ENCODE measurements at places on chromosomes 5 and 9. TPM values are rescaled to one million over a fixed set of nuclear protein-coding genes. Genes with fewer than 3 reads are reported as not detected.

DNA sequence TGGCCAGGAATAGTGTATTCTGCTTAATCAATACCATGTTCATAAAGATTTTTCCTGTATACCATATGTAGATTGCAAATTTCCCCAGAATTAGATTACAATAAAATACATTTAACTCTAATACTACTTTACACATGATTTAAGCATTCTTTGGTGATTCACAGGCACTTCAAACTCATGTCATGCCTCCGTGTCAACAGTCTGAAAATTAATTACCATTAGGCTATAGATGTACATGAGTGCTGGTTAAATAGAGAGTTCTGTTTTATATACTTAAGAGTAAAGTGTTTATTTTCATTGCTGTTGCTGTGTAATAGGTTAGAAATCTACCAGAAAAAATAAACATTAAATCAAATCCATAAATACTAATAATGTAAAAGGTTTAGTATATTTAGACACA, 159.8 kb downstream of the ZSWIM6 start:
- no peak for DNase-seq
- H3K27ac ChIP-seq: no peak overlapping the region
- H3K4me1 ChIP-seq: no peaks in the 10 kb centered on the region

DNA sequence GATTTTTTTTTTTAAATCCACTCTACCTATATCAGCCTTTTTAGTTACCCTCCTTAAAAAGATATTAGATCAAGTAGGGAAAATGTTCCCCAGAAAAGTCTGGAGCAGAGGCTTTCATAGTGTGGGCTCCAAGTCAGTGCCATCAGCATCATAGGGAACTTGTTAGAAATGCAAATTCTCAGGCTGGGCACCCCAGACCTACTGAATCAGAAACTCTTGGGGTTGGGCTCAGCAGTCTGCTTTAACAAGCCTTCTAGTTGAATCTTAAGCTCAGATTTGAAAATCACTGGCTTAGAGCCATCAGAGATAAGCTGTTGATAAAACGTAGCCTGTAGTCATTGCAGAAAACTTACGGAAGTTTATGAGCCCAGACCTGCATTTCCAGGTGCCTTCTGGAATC, 140.1 kb downstream of the TMEM38B start:
- H3K27ac ChIP-seq: no peak overlapping the region
- no peak for DNase-seq
- no peaks in the 10 kb centered on the region for H3K4me1 ChIP-seq
- no peak overlapping the region for H3K4me3 ChIP-seq
- H3K27me3 ChIP-seq: no peaks in the 10 kb centered on the region

DNA sequence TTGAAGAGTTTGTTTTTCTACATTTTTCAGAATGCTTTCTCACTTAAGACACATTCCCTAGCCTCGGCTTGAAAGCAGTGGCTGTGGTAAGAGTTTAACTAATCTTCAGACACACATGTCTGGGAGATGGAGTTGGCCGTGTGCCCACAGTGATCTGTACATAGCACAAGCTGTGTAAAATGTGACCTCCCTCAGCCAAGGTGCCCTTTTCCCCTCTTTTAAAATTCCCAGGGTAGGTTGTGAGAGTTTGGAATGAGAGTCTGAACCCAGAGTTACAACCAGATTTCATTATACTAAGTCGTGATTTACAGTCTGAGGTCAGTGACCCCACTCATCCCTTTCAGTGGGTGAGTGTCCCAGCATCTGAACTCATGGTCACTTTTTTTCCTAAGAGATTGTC, 230.4 kb downstream of the DOCK8 start:
- no peak overlapping the region for H3K27ac ChIP-seq
- no peaks in the 10 kb centered on the region for H3K4me1 ChIP-seq
- no peak overlapping the region for H3K4me3 ChIP-seq
- no peak for DNase-seq
- H3K36me3 ChIP-seq: no peaks in the 10 kb centered on the region

DNA sequence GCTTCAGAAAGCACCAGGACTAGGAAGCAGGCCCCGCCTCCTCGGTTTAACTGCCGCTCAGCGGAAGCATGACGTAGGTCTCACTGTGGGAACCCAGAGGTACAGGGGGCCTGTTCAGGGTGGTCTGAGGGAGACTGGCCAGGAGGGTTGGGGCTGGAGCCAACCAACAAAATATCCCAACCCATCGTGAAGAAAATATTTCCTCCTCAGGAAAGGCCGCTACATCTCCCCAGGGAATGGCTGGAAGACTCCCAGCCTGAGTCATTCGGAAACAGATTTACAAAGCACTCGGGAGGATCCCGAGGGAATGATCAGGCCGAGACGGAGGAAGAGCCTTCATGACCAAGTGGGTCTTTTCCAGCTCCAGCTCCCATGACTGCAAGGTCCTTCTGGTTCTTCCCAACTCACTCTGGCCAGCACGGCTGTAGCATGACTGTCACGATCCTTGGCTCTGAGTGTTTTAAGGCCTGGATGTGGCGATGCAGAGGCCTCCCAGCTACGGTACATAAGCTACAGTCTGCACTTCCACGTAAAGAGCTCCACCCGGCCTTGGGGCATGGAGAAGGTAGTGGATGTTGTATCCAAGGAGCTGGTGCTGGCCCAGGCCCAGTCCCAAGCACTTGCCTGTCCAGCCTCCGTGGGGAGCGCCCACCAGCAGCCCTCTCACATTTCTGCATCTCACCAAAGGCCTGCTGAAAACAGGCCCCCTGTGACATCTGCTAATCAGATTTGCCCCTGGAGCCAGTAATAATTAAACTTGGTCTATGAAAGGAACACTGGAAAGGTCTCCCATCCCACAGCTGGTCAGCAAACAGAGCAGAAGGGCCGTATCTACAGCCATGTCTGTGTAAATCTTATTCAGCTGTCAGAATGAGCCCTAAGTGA, 100.6 kb downstream of the LHFPL2 start:
- no peaks in the 10 kb centered on the region for H3K27me3 ChIP-seq
- peaks cover 47% of the 10 kb centered on the region for H3K4me1 ChIP-seq
- no peaks in the 10 kb centered on the region for H3K36me3 ChIP-seq
- DNase-seq: peak; percentile 88
- peak overlapping the region; percentile 97 for H3K27ac ChIP-seq

- peaks cover 6% of the 10 kb centered on the region for H3K27me3 ChIP-seq
- no peak overlapping the region for H3K4me3 ChIP-seq
- no peak overlapping the region for H3K27ac ChIP-seq
- peaks cover 18% of the 10 kb centered on the region for H3K4me1 ChIP-seq
- no peaks in the 10 kb centered on the region for H3K36me3 ChIP-seq
These were observed 132.4 kb upstream of the EPB41L4A start for GRCh38 chr5:112551419-112552032.

DNA sequence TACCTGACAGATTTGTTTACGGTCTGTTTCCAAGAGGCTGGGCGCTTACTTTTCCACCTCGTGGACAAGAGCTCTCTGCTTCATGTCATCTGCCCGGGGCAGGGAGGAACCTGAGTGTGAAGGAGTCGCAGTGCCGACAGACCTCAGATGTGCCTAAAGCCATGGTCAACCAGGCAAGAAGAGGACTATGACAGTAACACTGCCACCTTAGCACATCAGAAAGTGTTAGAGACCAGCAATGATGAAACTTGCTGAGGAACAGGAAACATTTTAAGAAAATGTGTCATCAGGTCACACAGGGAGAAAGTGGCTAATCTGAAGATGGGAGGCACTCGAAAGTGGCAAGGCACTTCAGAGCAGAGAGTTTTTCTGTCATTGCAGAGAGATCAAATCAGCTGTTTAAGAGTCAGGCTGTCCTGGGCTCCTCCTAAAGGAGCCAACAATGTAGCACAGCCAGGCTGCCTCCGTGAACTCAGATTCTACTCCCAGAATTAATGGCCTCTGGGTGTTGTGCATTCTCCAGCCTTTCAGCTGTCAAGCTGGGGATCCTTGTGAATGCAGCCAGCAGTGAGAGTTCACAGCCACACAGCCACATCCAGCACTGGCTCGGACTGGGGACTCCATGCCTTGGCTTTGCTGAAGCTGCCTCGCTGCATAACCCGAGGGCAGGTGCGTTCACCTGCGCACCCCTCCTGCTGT, 94.6 kb downstream of the RAPGEF1 start:
- no peak overlapping the region for H3K4me3 ChIP-seq
- H3K27me3 ChIP-seq: no peaks in the 10 kb centered on the region
- DNase-seq: no peak
- peaks cover 31% of the 10 kb centered on the region for H3K4me1 ChIP-seq
- no peaks in the 10 kb centered on the region for H3K36me3 ChIP-seq
- H3K27ac ChIP-seq: no peak overlapping the region

DNA sequence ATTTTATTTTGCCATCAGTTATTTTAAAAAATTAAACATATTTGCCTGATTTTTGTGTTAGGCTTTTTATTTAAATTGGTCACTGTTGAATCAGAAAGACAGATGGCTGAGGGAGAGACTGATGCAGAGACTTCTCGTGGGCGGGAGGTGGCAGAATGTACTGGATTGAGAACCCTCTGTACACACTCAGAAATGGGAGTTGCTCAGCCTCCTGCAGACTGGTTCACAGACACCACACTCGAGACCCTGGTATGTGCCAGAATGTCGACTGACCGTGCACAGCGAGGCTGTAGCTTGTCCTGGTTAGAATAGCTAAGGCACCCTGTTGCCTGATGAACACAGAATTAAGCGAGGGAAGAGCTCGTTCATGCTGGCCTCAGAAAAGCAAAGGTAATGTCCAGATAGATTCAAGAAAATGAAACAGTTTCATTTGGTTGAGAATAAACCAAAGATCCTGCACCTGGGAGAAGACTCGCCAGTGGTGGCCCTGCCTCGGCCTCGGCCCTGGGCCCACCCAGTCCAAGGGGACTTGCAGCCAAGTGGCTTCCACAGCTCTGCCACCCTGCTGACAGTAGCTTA, 71.3 kb upstream of the OTULINL start:
- H3K27ac ChIP-seq: no peak overlapping the region
- H3K27me3 ChIP-seq: no peaks in the 10 kb centered on the region
- no peaks in the 10 kb centered on the region for H3K4me1 ChIP-seq
- no peak for DNase-seq
- no peak overlapping the region for H3K4me3 ChIP-seq
- H3K36me3 ChIP-seq: peaks cover 45% of the 10 kb centered on the region

DNA sequence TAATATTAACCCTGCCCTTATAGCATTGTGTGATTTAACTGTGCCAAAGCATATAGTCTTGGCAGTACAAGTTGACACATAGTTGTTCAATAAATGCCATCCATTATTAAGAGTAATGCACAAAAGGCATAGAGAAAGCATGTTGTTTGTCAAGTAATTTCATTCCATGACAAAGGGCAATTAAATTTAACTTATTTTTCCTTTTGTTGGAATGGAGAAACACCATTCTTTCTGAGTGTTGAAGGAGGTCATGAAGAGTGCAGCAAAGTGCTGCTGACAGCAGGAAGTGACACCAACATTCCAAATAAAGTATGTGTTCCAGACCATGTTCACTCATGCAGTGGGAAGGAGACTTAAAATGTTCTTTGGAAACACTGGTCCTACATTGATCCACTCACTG, 29.1 kb downstream of the ANKDD1B start:
- no peaks in the 10 kb centered on the region for H3K27me3 ChIP-seq
- H3K27ac ChIP-seq: peak overlapping the region; percentile 85
- H3K36me3 ChIP-seq: no peaks in the 10 kb centered on the region
- H3K4me3 ChIP-seq: no peak overlapping the region
- H3K4me1 ChIP-seq: peaks cover 10% of the 10 kb centered on the region

GRCh38 chr9:122309861-122310260, 45.2 kb downstream of the MRRF start:
- no peaks in the 10 kb centered on the region for H3K27me3 ChIP-seq
- no peak for DNase-seq
- no peaks in the 10 kb centered on the region for H3K4me1 ChIP-seq

DNA sequence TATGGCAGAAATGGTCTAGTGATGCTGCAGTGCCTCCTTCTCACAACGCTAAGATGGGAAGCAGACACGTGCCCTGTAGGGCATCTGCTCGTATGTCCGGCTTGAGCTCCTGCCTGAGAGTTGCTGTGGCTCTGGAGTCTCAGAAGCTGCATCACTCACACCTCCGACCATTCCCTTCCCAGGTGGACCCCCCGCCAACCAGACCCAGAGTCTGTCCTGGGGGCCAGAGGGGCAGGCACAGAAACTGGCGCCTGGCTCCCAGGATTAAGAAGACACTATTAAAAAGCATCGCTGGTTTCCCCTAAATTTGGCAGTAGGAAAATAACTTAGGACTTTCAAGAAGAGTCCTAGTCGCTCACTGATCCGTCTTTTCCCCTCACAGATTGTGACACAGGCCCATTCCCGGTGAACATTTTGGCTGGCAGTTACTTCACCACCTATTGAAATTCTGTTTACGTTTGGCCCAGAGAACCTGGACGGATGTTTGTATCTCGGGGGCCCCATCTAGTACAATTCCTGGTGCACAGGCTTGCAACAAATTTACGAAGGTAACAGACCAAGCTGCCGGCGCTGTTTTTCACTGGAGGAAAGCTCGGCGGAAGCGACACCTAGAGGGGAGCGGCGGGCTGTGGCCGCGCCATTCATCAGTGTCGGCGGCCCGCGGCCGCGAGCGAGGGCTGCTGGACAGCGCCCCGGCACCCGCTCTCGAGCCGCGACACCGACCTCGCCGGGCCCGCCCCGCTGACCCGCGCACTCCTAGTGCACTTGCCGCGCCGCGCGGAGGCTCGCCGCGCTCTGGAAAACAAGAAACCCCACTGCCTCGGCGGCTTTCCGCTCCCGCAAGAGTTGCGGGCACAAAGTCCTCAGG, 1.6 kb downstream of the FSTL4 start:
- no peaks in the 10 kb centered on the region for H3K36me3 ChIP-seq
- no peak overlapping the region for H3K27ac ChIP-seq

DNA sequence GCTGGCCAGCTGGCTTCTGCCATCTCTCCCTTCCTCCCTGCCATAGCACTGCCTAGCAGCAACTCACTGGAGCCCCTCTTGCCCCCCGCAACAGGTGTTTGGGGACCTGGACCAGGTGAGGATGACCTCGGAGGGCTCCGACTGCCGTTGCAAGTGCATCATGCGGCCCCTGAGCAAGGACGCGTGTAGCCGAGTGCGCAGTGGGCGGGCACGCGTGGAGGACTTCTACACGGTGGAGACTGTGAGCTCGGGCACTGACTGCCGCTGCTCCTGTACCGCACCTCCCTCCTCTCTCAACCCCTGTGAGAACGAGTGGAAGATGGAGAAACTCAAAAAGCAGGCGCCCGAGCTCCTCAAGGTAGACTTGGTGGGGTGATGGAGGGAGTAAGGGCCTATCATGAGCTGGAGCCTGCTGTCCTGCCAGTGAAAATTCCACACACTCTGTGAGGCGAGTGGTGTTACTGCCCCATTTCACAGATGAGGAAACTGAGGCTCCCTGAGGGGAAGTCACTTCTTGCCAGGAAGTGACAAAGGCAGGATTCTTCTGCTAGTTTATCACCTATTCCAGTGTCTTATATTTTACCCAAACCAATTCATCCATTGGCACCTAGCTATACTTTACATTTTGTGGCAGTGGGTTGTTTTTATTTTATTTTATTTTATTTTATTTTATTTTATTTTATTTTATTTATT, 10.1 kb downstream of the OLFML2A start:
- peaks cover 3% of the 10 kb centered on the region for H3K4me1 ChIP-seq
- H3K27me3 ChIP-seq: no peaks in the 10 kb centered on the region
- H3K27ac ChIP-seq: no peak overlapping the region
- H3K36me3 ChIP-seq: no peaks in the 10 kb centered on the region
- no peak overlapping the region for H3K4me3 ChIP-seq

The CDH18 gene
- 0.36 TPM for total RNA-seq

The AP3B1 gene
- total RNA-seq: 85.7 TPM

The ACOT12 gene
- not detected for total RNA-seq

The SNCAIP gene
- total RNA-seq: 6.2 TPM

The SLIT3 gene
- total RNA-seq: 38.3 TPM

The ACTBL2 gene
- total RNA-seq: not detected
